ENCODE measurements at places on chromosomes 12 and 14.

- no peak for DNase-seq
Measured at GRCh38 chr14:90601563-90601962, 204.7 kb downstream of the CALM1 start.

DNA sequence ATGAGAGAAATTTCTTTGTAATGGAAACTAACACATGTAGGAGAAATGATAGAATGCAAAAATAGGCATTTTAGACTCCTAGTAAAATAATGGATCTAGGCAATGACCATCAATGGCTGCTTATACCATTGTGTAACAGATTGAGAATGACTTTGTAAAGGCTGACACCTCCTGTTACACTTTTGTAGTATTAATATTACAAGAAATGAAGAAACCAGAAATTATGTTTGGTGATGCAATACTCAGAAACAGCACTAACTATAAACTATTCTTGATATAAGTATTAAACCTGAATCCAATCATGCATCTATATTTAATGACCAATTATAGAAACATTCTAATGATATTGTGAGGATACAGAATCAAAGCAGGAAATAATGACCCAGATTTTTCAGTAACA is 108.5 kb upstream of the CNTN1 start:
- no peak for DNase-seq

- no peak for DNase-seq
Measured at GRCh38 chr14:85534458-85535293, 4.7 kb downstream of the FLRT2 start.

- no peak for DNase-seq
Measured at GRCh38 chr14:86858591-86858990, 1134.4 kb downstream of the GALC start.

DNA sequence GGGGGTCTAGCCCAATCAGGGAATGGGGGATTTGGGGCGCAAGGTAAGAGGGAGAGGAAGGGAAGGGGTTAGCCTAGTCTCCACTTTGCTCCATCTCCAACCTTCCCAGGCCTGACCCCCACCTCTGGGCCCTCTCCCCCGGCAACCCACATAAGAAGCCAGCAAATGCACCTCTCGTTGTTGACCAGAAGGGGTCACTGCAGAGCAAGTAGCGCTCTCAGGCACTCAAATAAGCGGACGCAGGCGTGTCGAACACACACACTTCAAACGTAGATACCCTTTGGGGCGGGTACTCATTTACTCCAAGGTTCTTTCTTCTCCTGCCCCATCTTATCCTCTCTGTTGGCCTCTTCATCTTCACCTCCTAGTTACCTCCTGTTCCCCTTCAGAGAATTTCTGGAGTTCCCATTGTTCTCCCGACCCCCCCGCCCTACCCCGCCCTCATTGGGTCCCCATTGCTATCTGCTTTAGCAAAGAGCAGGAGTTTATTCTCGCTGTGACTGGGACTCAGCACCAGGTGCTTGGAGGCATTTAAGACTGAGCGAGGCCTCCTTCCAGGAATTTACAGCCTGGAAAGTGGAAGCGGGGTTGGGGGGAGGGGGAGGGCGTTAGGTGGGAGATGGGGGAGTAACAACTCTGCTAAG is 1.5 kb upstream of the SRRM4 start:
- peak; percentile 43 for DNase-seq

DNA sequence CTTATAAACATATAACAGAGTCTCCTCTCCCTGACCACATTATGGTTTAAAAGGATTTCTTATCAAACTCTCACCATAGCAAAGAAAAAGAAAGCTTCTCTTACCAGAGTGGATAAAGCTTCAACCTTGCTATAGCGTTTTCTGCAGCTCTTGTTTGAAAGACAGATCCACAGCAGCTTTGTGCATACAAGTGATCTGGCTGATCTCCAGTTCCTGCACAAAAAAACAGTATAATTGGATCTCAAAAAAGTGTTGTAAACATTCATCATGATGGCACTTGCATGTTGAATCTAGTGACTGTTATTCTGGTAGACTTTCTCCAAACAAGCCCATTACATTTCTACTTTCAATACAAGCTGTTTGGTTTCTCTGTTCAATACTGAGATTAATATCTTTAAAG is 178.9 kb upstream of the MGAT4C start:
- no peak for DNase-seq

DNA sequence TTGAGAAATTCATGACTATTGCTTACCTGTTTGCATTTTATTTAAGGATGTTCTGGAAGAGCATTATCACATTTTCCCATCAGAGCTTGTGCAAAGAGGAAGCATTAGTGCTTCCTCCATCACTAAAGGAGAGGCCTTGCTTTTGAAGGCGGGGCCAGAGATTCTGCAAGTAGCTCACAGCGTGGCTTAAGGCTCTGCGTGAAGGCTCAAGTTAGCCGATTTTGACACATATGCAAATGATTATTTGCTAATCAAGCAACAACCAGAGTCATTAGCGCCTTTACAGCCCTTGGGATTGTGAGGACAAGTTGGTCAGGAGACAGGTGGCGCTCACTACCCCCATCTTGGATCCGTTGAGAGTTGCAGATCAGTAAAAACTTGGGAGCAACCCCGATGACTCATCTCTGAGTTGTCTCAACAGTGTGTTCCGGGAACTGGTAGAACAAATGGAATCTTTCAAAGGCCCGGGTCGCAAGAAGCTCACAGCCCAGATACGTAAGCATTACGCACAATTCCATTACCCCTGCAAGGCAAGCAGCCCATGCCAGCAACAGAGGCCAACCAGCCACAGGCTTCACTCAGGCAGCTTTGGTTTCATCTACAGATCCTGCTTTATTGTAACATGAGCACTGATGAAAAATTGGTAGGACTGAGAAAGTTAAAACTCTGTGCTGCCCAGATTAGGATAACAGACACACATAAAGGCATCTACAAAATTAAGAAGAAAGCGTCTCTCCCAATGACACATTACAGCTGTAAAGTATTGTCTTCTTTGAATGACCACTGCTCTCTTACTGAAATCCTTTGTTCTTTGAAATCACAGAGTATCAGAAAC is 34.9 kb upstream of the SPTSSA start:
- DNase-seq: no peak

DNA sequence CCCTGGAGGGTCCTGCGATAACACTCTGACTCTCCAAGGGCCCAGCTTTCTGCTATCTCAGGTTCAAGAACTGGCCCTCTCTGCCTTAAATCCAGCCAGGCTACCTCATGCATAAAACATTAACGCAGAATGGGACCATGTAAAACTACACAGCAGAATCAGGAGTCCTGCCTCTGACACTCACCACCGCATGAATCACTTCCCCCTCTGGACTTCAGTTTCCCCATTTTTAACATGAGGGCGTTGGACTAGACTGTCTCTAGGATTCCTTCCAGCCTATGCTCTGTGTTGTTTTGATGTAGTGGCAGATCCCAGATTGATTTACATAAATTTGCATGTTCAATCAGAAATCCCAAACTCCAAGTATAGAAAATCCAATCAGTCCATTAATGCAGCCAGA is 3.3 kb downstream of the NCKAP5L start:
- no peak for DNase-seq

GRCh38 chr12:132954471-132955048 is 1.5 kb downstream of the ZNF605 start:
- DNase-seq: no peak

GRCh38 chr12:25529738-25530137 is 23.3 kb downstream of the LMNTD1 start:
- DNase-seq: no peak

- no peak for DNase-seq
Measured at GRCh38 chr12:25184132-25184531, 10.8 kb downstream of the DNAI7 start.

DNA sequence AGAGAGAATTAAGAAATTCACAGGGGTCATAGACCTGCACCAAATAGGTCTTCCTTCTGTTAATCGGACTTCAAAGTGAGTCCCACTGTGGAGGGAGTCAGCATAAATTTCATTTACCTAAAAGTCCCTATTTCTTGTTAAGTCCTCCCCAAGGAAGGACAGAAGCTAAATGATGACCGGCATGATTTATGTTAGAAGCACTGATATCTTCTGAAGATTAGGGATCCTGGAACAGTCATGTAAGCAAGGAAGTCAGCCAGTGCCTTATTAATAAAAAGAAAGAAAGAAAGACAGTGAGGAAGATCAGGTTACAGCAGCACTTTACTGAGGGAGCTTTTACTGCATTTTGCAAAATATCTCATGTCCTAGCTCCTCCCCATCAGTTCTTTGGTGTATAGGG is 287.5 kb downstream of the FOXG1 start:
- DNase-seq: no peak

DNA sequence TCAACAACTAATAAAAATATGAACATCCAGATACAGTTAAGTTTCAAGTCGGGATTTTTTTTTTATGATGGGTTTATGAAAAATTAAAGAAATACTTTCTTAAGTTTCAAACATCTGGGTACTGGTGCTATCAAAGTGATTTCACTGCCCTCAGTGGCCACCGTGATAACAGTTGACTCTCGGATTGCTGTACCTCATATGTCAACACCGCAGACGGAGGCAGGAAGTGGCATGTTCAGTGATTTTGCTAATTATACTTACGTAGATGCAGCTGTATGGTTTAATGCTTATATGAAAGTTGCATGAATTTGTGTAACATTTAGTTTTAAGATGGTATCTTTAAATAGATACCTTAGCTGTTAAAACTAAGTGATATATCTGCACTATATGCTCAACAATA is 20.8 kb upstream of the FBLN5 start:
- no peak for DNase-seq

DNA sequence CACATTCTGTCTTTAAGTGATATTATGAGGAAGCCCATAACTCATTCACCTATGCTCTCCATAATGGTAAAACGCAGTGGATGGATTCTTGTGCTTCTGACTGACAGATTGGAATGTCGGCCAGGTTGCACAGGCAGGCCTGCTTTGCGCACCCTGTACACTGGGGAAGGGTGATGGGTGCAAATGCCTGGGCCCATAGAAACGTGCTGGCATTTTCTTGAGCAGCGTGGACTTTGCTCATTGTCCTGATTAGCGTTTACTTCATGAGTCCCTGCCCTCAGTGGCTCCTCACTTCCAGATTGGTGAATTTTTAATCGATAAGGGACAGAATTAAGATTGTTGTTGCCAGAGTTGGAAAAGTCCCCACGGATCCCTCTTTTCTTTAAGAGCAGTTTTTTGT is 80.9 kb upstream of the TRAF3 start:
- no peak for DNase-seq

GRCh38 chr14:35298351-35298750 is 6.2 kb downstream of the PSMA6 start:
- no peak for DNase-seq

DNA sequence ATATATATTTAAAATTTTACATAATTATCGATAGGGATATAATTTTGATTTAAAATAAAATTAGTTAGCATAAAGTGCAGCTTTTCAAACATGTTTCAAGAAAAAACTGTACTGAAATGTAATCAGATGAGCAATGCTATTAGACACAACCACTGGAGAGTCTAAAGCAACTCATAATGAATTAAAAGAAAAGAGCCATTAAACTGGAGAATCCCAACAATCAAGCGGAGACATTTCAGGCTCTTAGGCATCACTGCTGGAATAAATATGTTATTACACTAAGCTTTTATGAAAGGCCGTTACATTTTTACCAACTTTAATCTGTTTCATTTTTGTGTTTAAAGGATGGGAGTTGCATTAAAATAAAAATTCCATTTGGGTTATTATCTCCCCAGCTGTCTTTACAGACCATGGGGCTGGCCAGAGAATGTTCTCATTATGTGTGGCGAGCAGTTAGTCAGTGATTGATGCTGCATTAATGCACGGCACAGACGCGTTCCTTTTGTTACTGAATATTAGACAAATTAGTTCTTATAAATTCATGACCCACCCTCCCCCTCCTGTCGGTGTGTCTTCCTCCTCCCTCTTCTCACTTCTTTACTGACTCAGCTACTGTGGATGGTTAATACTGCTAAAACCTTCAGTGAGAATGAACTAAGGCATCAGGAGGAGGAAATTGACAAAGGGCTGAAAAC is 156.8 kb downstream of the PDZRN4 start:
- DNase-seq: no peak

GRCh38 chr14:59349258-59349701 is 115.9 kb downstream of the GPR135 start:
- DNase-seq: no peak

GRCh38 chr12:116537101-116537904 is 21.9 kb upstream of the MAP1LC3B2 start:
- DNase-seq: no peak

- DNase-seq: no peak
Measured at GRCh38 chr14:50524731-50525515, 7.4 kb downstream of the MAP4K5 start.

DNA sequence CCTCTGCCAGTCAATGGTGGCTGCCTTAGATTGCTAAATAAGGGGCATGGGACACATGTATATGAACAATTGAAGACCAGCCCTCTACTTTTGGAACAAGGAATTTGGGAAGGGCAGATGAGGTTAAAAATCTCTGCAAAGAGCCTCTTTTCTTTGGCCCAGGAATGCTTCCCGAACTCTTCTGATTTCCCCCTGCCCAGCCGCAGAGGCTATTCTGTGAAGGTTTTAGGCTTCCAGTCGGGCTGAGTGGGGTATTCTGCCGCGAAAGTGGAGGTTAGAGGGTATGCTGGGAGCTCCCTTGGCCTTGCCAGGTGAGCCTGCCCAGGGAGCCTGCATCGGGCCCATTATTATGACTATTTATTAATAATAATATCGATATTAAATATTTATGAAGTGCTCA is 1.2 kb downstream of the POU6F1 start:
- no peak for DNase-seq

GRCh38 chr14:58584383-58584782 is 53.4 kb upstream of the DACT1 start:
- DNase-seq: no peak

DNA sequence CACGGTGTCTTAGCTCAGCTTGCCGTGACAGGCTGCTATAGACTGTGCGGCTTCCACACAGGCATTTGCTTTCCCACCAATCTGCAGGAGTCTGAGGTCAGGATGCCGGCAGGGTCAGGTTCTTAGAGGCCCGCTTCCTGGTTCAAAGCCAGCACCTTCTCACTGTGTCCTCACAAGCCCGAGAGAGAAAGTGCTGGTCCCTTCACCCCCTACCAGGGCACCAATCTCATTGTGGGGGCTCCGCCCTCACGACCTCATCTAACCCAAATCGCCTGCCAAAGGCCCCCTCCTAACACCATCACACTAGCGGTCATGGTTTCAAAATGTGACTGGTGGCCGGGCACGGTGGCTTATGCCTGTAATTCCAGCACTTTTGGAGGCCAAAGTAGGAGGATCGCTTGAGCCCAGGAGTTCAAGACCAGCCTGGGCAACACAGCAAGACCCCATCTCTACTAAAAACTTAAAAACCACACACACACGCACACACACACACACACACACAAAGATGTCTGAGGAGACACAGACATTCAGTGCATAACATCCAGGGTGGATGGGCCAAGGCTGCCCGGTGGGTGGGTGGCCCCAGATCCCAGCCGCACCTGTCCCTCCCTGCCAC is 26.8 kb downstream of the MMP17 start:
- no peak for DNase-seq
